ENCODE measurements at places on chromosomes 6 and 20.

DNA sequence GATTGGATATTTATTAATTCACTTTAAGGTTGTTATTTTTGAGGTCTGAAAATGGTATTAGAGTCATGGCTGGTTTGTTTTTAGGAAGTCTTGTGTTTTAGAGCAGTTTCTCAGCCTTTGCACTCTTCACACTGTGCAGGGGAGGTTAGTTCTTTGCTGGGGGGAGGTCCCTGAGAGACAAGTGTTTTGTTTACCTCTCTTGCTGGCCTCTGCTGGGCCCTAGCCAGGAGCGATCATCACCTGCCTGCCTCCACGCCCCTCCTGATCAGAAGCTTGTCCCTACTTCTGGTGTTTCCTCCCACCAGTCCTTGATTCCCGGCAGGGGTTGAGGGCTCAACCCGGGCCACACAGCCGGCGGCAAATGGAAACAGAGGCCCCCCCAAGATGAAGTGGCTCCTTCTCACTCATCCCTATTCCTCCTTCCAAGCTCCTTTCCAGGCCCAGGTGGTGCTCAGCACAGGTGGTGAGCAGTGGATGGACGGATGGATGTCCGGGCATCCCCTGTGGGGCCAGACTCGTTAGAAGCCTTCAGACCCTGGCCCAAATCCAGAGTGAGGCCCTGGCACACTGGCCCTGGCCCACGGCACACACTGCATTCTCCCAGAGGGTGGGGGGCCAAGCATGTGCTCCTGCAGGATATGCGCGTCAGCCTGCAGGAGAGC, 51.3 kb downstream of the GRM4 start:
- no peak for DNase-seq

GRCh38 chr6:110965629-110966229, 7.2 kb downstream of the GTF3C6 start:
- DNase-seq, result no peak

DNA sequence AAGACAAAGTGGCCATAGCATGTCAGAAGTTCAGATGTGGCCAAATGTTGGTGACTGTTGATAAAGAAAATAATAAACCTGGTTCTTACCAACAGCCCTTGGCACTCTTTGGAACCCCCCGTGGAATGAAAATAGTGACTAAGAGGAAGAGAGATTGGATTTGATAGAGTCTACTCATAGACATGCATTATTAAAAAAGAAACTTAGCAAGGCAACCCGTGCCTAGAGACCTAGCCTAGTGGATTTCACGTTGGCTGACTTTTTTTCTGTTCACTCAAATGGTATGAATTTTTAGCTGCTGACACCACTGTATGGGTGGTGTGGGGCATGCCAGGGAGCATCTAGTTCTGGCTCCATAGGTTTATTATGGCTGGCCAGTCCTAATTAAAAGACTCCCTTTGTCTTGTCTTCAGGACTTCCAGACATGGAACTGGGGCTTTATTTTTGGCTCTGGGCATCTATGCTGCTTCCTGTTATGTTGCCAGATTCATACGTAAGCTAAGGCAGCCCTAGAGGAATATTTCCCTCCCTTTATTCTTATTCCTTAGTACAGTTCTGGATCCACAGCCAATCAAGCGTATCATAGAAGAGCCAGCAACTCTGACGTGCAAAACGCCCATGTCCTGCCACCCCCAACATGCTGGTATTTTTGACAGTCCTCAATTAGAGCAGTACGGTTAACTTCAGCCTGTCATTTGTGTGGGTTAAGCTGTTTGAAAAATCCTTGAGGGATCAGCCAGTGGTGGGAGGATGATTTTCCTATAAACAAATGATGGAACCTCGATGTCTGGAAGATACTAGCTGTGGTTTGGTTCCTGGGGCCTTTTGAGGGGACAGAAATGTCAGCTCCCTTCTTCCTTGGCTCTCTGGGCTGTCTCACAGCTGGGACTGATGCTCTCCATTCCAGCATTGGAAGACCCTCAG, 127.5 kb downstream of the ISM1 start:
- no peak for DNase-seq

DNA sequence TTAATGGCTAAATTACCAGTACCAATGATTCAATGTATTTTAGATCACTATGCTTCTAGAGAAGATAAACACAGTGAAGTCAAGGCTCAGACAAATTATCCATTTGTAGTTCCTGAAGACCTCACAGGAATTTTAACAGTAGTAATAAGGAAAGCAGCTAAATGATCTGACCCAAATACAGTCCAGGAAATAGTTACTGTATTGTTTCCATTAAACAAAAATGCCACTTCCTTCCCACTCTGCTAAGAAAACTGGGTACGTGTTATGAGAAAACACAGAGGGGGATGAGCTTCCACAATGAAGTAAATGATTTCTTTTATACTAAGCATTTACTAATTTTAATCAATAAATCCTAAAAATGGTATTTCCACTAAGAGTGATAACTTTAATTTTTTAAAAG, 127.9 kb downstream of the CDK19 start:
- DNase-seq, result no peak

- DNase-seq, result no peak
Observed at GRCh38 chr6:112938650-112939049, 591.5 kb downstream of the RFPL4B start.

- no peak for DNase-seq
Observed at GRCh38 chr6:140230282-140230681, 855.8 kb upstream of the CITED2 start.

DNA sequence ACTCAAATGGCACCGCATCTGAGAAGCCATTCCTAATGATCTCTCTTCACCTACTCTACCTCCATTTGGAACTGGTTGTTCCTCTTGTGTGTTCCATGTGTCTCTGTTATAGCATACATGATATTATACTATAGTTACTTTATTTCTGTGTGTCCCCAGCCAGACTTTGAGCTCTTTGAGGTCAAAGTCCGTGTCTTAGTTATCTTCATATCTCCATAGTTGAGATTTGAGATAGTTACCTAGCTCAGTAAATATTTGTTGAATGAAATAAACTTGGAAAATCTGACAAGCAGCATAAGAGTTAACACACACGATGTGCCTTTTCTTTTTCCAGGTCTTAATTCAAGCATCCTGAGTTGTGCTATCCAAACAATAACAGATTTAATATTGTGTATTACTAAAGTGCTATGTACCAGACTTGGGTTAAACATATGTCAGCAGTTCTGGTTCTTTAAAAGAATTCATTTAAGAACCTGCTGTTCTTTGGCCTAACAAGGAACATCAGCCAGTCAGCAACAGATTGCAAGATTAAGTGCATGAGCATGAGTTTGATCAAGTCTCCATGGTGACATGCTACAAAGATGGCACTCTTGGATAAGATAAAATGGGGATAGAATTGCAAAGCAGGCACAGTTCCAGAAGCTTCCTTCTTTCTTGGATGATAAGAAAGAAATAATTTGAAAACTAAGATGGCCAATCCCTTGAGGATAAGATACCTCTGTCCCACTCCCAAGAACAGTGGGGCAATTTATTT, 8.7 kb upstream of the TNFRSF21 start:
- no peak for DNase-seq

- DNase-seq, result no peak
Observed at GRCh38 chr6:113763876-113764275, 93.3 kb upstream of the MARCKS start.

DNA sequence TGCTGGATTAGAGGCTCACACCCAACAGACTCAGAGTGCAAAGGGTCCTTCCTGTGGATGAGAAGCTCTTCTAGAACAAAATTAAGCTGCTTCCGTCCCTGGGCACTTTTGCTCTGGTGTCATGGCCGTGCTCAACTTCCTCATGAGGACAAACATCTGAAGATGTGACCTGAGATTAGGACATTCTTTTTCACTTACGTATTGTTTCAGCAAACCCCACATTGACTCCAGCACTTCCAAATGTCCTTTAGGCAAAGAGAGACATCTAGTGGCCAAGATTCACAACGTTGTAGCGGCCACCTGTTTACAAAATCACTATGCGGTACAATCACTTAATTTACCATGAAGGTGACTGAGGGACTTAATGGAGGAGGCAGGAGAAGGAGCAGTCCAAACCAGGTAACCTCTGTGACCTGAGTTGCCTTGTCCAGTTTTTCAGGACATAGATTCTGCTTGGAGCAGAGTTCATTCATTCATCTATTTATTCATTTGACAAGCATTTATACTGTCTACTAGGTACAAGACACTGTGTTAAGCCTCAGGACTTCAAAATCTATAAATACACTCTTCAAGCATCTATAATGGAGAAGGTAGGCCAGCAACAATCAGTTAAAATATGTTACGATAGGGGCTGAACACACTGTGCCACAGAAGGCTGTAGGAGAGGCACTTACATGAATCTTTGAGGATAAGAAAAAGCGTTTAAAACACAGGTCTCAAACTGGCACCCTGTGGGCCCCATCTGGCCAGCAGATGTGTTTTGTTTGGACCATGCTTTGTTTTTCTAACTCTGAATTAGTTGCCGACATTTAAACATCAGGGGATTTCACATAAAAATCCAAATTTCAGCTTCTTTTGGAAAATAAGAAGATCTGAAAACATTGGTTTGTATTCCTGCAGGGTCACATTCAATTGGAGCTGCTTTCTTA, 5.6 kb upstream of the ADGRF1 start:
- no peak for DNase-seq

GRCh38 chr6:45488269-45488668, 110.5 kb upstream of the SUPT3H start:
- no peak for DNase-seq

DNA sequence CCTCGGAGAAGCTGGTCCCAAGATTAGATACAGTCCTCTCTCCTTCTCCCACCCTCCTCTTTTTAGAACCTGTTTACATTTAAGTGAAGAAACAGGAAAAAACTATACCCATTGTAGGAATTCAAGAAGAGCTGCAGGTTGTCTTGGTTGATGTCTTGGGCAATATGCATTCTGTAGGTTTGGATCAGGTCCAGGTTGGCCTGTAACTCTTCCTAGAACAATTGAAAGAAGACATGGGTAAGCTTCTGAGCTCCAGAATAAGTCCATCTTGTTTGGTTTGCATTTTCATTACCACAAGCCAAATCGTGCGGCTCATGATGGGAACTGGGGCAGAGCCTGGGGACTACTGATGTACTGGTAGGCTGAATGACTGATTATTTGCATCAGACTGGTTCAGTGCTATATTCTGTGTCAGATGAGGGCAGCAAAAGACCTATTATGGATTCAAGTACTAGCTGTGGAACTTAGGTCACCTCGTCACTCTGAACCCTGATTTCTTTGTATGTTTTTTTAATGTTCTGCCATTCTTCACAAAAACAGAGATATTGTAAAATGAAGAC, 20.3 kb upstream of the SLA2 start:
- DNase-seq, result no peak

DNA sequence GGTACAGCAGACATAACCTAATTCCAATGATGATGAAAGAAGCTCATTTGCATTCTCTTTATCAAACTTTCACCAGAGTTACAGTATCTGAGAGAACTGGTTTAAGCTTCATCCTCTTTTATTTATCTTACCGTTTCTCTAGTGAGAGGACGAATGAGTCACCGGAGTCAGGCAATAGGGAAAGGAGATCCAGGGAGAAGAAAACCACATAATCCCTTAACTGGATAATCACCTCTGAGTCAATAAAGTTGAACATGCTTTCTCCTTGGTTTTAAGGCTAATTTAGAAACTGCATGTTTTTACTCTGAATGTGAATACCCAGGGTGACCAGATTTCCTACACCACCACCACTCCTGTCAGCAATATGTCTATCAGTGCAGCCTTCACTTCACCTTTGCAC, 313.7 kb upstream of the TBX18 start:
- DNase-seq, result no peak

Measured in activated effector memory CD4-positive, alpha-beta T cell treated with Interleukin-2 at 50 U/mL for 16 hours (primary cell).